H9 (cell line): ENCODE measurements at places on chromosomes 6 and 20. TPM values are rescaled to one million over a fixed set of nuclear protein-coding genes. Genes with fewer than 3 reads are reported as not detected.

DNA sequence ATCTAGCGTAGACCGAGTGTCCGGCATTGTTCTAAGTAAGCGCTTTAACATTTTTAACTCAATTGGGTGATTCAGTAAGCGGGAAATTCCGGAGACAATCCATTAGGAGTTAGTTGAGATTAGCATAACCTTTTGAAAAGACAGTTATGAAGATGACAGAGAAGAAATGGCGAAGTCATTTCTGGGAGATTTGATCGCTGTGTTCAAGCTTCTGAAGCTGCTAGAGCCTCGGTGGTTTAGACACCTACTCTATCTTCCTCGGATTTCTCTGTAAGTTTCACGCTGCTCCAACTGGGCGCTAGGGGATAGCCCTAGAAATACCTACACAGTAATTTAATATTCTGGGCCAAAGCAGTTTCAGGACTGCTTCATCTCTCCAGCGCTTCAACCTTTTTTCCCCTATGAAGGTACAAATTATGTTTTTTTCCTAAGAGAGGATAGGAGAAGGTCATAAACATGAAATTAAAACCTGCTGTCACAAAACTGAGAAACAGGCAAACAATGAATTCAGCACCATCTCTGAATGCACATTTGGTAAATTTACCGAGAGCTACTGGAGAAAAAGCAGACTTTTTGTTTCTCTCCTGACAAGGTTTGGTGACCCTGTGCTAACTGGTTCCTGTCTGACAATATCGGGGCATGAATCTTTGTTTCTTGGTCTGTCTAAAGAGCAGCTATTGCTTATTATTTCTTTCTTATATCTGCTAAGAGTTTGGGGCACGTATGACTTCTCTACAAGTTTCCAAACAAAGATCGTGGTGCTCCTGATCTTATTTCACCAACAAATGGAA lies 22.4 kb downstream of the ZNF311 start:
- no peak for DNase-seq

- no peak for DNase-seq
These were observed 18.5 kb upstream of the KCNK5 start for GRCh38 chr6:39247667-39248194.

DNA sequence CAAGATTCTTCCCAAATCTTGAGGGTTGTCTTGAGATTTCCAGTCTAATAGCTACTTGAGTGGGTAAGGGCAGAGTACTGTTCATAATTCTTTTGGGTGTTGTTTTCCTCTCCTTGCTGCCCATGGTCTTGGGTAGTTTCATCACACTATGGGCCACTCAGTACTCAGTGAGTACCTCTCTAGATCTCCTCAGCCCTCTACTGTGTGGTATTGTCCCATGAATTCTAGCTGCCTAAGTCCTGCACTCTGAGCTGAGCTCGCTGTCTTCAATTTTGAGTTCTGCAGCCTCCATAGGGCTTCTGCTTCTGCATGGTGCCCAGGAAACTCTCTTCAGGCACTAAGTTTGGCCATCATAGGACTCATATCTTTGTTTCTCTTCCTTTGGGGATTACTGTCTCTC lies 42.3 kb downstream of the ASXL1 start:
- no peak for DNase-seq

Gene ASXL1
- total RNA-seq: 35.0 and 39.5 TPM in 2 replicates

- no peak for DNase-seq
These were observed 663 bp downstream of the LST1 start for GRCh38 chr6:31586599-31587281.

DNA sequence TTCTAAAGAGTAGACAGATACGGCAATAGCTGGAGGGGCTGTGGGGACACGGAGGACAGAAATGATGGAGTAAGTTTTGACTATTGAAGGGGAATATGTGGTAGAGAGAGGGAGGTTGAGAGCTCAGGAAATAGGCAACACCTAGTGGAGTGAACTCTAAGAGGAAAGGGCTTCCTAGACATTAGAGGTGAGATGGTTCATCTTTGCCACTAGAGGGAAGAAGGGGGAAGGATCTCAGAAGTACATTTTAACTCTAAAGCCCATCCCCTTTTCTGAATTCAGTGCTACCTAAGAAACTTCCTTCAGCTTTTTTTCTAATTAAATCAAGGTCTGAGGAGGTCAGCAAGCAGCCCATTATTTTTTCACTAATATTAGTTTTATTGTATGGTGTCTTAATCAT lies 689.4 kb upstream of the MAP3K7 start:
- DNase-seq: no peak

Gene DEFB132
- not detected in 2 replicates for total RNA-seq

DNA sequence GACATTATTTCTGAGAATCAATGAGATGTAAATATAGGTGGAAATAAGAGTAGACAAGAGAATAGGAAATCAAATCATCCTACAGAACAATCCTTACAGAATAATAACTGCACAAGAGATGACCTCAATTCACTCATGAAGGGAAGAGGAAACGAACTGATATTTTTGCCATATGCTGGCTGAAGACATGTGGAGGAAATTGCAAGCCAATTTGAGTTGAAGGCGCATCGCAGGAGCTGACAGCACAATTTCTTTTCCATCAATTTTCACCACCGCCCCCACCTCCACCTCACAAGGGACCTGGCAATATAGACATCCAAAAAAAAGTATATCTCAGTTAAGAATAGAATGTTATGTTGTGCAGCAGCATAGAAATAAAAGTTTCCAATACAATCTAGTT lies 20.3 kb downstream of the CITED2 start:
- no peak for DNase-seq

DNA sequence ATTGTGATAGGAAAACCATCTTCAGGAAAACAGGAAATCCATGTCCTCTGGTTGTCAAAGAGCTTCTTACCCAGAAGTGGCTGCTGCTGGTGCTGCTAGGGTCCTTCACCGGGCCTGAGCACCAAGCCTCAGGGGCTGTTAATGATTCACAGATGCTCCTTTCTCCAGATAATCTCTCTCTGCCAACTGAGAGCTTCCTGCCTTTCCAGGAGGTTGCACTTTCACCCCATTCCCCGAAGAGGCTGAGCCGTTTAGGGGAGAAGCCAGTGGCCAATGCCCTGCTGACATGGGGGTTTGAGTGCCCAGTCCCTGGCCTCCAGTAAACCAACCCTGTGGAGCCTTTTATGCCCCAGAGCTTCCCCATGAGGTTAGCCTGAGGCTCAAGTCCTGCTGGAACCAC lies 122.4 kb downstream of the CBLN4 start:
- no peak for DNase-seq

- no peak for DNase-seq
These were observed 31.7 kb upstream of the ASXL1 start for GRCh38 chr20:32326504-32326845.

DNA sequence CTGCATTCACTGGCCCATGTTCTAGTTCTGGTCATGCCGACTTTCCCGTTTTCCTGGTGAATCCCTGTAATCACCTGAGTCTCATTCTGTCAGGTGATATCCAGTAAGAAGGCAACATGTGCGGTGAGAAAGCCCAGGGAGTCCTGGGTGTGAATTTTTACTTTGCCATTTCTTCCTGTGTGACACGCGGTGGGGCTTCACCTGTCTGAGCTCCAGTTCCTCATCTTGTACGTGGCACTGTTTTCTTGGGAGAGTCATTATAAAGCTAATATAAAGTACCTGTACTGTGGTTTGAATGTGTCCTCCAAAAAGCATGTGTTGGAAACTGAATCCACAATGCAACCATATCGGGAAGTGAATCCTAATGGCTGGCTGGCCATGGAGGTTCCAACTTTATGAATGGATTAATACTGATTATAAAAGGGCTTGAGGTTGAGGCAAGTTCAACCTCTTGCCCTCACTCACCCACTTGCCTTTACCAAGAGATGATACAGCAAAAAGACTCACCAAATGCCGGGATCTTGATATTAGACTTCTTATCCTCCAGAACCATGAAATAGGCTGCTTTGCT lies 5.1 kb downstream of the HLA-E start:
- no peak for DNase-seq

DNA sequence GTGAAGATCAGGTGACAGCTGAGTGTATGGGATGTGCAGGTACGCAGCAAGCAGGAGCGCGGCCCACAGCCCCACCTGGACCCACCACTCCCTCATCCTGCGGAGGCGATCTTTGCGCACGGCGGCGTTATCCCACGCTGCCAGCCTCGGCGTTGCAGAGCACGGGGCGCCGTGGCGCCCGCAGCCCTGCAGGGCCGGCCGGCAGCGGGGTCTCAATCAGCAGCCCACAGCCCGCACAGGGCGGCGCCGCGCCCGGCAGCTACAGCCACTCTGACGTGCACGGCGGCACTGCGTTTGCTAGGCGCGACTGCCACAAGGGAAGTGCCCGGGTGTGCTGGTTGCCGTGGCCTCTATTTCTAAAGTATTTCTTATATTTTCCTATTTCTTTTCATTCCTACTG lies 46.9 kb downstream of the LAMA2 start:
- no peak for DNase-seq

DNA sequence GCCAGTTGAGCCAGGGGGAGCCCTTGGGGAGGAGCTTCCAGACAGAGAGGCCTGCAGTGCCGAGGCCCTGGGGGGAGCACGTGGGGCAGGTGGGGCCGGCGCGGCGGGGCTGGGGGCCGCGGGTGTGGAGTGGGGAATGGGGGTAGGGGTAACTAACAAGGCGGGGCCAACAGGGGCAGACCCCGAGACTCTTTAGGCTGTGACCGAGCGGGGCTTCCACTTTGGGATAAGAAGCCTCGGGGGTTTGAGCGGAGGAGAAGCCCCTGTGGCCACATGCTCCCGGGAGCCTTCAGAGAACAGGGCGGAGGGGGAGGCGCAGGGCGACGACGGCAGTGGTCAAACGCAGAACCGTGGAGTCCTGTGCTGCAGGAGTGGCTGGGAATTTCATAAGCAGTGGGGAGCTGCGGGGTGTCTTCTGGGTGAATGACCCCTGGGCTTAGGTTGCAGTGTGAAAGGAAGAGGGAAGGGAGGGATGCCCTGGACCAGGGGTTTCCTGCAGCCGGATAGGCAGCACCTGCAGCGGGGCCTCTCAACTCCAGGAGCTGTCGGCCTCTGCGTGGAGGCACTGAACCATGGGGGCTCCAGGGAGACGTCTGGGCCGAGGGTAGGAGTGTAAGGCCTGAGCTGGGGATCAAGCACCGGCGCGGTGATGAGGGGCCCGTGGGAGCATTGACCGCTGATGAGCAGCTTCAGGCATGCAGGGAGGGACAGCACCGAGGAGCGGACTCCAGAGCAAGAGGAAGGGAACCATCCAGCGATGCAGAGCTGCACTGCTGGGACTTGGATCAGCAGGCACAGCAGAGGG lies 121.0 kb downstream of the SYNDIG1 start:
- peak; percentile 30 for DNase-seq

GRCh38 chr20:4260102-4260501 lies 244.7 kb upstream of the RNF24 start:
- DNase-seq: no peak

Gene PDE7B
- not detected in 2 replicates for total RNA-seq

- DNase-seq: no peak
These were observed 21.9 kb upstream of the CHMP4B start for GRCh38 chr20:33789109-33789857.

DNA sequence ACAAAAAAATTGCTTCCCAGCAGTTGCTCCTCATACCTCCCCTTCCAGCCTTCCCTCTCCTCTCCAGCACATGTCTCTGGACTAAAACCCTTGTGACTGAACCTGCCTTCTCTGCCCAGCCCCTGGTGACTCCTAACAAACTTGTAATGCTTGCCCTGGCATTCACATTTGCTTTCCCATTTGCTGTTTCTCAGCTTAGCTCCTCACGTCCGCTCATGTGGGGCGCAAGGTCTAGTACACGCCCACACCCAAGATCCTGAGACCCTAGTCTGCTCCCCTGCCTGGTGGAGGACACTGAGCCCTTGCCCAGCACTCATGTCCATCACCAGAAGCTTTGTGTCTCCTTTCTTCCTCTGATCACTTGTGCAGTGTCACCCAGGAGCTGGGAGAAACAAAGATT lies 18.3 kb upstream of the RBPJL start:
- no peak for DNase-seq

DNA sequence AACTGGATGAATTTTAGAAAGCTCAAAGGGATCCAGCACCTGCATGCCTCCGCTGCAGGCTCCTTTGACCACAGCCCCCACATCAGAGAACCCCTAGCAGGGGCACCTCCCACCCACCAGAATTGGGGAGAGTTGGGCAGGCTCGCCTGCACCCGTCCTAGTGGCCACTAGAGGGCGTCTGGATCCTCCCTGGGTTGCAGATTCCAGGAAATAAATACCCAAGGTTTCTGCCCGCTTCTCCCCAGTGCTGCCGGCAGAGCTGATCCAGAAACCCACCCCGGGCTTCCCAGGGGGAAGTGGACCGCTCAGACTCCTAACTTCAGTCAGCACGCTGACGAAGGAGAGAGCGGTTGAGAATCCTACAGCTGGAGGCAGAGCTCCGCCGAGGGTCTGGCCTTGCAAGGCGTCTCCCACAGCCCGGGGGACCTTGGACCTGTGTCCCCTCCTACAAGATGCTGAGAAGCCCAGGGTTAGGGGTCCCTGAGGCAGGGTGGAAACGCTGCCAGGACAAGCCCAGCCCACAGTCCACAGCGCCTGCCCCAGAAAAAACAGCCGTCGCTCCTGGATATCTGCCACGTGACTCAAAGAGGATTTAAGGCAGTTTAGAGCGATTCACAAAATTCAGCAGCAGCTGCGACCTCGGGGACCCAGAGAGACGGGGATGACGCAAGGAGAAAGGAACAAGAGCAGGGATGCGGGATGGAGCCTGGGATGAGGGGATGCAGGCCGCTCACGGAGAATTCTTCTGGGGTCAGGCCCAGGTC lies 32.6 kb upstream of the PHACTR3 start:
- peak; percentile 81 for DNase-seq

Gene GRIK2
- total RNA-seq: 0.70 and 0.90 TPM in 2 replicates

Gene RIPOR2
- total RNA-seq: 5.0 and 5.1 TPM in 2 replicates

- DNase-seq: peak; percentile 22
These were observed 115.2 kb downstream of the PSMB1 start for GRCh38 chr6:170437719-170438401.
